ENCODE measurements at places on chromosomes 6 and 20. TPM values are rescaled to one million over a fixed set of nuclear protein-coding genes. Genes with fewer than 3 reads are reported as not detected.

RAET1L gene
- total RNA-seq: not detected

TRPC4AP gene
- total RNA-seq: 67.6 TPM

KCNQ2 gene
- total RNA-seq: not detected

- no peaks in the 10 kb centered on the region for H3K36me3 ChIP-seq
- H3K27me3 ChIP-seq: no peaks in the 10 kb centered on the region
- H3K27ac ChIP-seq: peak overlapping the region; percentile 32
- no peak for DNase-seq
- H3K4me1 ChIP-seq: peaks cover 14% of the 10 kb centered on the region
Measured at GRCh38 chr20:49727894-49728885, 14.5 kb upstream of the B4GALT5 start.

GRCh38 chr20:32201977-32202363 is 5.6 kb downstream of the PLAGL2 start:
- peak overlapping the region; percentile 92 for H3K27ac ChIP-seq
- H3K36me3 ChIP-seq: peaks cover 49% of the 10 kb centered on the region
- peaks cover 55% of the 10 kb centered on the region for H3K4me1 ChIP-seq
- H3K27me3 ChIP-seq: no peaks in the 10 kb centered on the region

GRCh38 chr6:73329201-73329600 is 24.9 kb downstream of the DPPA5 start:
- no peak overlapping the region for H3K4me3 ChIP-seq
- H3K36me3 ChIP-seq: no peaks in the 10 kb centered on the region
- no peaks in the 10 kb centered on the region for H3K4me1 ChIP-seq
- no peak for DNase-seq

GRCh38 chr6:36039112-36039511 is 11.5 kb downstream of the MAPK14 start:
- H3K27ac ChIP-seq: no peak overlapping the region
- H3K4me1 ChIP-seq: peaks cover 49% of the 10 kb centered on the region
- H3K4me3 ChIP-seq: no peak overlapping the region
- no peaks in the 10 kb centered on the region for H3K27me3 ChIP-seq

- no peaks in the 10 kb centered on the region for H3K36me3 ChIP-seq
- peak overlapping the region; percentile 68 for H3K4me3 ChIP-seq
Measured at GRCh38 chr6:5997420-5997987, 9.2 kb downstream of the NRN1 start.

DNA sequence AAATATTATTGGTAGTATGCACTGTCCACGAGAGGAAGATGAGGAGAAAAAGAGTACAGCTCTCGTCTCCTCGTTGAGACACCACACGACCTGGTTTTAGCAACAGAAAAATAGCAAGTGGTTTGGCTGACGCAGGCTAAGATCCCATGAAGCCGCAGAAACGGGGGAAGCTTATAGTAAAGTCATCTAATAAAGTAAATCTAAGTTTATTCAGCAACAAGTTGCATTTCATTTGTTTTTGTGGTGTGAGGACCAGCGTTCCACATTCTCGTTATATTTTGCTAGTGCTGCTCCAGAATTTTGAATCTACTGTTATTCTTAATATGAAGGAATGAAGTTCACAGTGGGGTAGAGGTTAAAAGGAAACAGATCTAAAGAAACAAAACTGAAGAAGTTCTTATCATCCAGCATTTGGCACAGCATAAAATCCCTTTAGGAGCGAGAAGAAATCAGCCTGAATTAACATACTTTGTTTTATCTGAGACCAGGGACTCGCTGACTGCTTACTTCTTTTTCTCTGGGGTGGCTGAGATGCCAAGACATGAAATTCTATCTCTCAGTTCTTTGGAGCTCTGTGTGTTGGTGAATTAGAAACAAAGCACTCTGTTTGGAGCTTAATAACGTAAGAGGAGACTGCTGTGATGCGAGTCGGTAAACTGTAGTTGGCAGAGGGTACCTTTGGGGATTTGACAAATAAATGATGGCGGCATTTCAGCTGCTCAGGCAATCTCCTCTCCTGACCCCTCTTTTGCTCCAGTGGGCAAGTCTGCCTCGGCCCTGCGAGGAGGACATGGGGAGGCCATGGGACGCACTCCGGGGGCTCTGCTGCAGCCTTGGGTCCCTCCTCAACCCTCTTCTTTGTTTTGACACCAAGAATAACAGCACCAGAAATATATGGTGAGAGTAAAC is 24.9 kb upstream of the IRF4 start:
- H3K4me3 ChIP-seq: no peak overlapping the region
- no peak overlapping the region for H3K27ac ChIP-seq
- peaks cover 30% of the 10 kb centered on the region for H3K27me3 ChIP-seq
- no peaks in the 10 kb centered on the region for H3K4me1 ChIP-seq
- no peaks in the 10 kb centered on the region for H3K36me3 ChIP-seq

DNA sequence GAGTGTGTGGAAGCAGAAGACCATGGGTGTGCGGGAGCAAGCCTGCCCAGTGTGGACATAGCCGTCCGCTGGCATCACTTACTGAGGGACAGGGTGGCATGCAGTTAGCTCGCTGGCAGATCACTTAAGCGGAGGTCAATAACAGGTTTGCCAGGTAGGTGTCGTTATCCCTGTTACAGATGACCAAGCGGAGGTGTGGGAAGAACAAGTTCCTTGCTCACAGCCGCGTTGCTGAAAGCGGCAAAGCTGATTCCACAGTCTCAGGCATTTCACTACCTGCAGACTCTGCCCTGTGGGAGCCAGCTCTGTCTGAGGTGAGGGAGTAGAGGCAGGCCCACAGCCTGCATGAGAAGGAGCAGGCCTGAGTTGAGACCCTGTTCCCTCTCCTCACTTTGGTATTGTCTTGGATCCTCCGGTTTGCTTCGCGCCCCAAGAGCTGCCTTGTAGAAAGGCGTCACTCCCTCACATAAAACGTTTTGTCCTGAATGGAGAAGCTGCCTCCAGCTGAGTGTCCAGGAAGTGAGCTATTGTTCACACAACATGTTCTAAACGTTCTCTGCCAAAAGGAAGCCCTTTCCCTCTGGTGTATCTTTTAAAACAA is 96.9 kb downstream of the TCP11 start:
- no peak for DNase-seq
- H3K27me3 ChIP-seq: no peaks in the 10 kb centered on the region
- no peaks in the 10 kb centered on the region for H3K36me3 ChIP-seq
- H3K27ac ChIP-seq: peak overlapping the region; percentile 75

GRCh38 chr6:72521684-72522083 is 100.2 kb upstream of the KCNQ5 start:
- H3K27me3 ChIP-seq: no peaks in the 10 kb centered on the region
- H3K4me1 ChIP-seq: no peaks in the 10 kb centered on the region
- H3K4me3 ChIP-seq: no peak overlapping the region
- no peaks in the 10 kb centered on the region for H3K36me3 ChIP-seq

Measured in upper lobe of right lung (tissue), 1 donor.